NCI-H187 treated with DMSO at 0.1 percent for 48 hours (cell line): ENCODE measurements at places on chromosomes 4 and X.
A peak's percentile ranks its signal among the peaks of the same experiment; 100 is the strongest.

GRCh38 chr4:113621633-113622032 is 139.9 kb downstream of the CAMK2D start:
- no peak for DNase-seq

GRCh38 chr4:35884714-35885480 is 359.4 kb downstream of the ARAP2 start:
- DNase-seq, result no peak

DNA sequence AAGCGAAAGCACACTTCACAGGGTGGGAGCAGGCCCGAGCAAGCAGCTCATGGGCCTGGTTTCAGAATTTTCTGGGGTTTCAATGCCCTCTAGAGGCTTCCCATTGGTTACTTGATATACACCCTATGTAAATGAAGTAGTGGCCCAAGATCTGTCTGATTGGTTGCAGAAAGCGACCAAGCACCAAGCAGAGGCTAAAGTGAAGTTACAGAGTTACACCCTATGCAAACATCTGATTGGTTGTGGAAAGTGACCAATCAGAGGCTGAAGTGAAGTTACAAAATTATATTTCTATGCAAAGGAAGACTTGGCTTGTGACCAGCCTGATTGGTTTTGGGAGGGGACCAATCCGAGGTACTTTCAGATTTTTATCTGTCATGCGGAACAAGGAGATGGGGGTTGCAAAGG is 8.2 kb downstream of the FHIP1A start:
- DNase-seq, result no peak

DNA sequence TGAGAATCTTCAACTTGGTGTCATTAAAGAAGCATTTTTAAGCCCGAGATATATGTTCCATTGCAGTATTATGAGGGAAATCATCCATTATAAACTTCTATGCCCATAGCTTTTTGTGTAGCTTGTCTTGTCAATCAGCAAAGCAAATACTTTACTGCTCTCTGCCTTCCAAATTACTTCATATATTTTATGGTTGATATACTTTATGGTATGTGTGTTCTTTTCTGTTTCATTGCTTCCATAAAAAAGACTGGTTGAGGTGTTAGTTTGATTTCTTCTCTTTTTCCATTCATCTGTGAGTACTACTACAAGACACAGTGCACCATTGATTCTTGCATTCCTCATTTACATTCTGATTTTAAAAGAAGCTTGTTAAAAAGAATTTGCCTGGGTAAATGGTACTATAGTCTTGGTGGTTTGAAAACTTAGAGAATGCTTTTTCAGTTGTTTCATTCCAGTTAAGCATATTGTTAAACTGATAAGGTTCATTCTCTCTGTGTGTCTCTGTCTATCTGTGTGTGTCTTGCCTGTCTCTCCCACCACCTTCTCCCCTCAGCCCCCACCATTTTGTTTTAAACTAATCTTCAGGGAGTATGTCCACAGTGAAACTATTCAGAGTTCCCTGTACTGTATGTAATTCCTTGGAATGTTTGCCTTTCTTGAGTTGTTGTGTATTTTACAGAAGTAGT is 27.1 kb downstream of the STAG2 start:
- DNase-seq, result no peak

GRCh38 chr4:140088323-140088967 is 65.5 kb downstream of the MAML3 start:
- no peak for DNase-seq

- no peak for DNase-seq
Observed at GRCh38 chr4:100430451-100430850, 87.4 kb downstream of the EMCN start.

DNA sequence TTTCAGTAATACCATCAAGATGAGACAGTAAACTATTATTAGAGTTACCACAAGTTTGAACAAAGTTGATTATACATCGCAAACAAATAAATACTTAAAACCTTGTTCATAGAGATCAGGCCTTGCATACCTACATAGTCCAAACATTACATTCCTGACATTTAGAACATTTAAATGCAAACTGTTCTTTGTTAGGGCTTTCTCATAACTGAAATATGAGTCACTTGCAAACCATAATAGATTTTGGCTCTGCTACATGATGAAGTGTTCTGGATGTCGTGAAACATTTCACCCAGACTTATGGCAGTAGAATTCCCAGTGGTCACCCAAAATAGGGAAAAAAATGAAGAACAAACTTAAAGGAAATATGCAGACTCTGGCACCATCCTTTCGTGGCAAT is 75.0 kb downstream of the FAT4 start:
- DNase-seq, result no peak

GRCh38 chr4:6561173-6561516 is 13.8 kb upstream of the MAN2B2 start:
- DNase-seq, result no peak

GRCh38 chr4:2791518-2792395 is 1.1 kb upstream of the SH3BP2 start:
- no peak for DNase-seq

- no peak for DNase-seq
Observed at GRCh38 chr4:120971884-120972283, 49.4 kb upstream of the PRDM5 start.

- DNase-seq, result no peak
Observed at GRCh38 chr4:184534511-184535391, 60.4 kb upstream of the IRF2 start.

DNA sequence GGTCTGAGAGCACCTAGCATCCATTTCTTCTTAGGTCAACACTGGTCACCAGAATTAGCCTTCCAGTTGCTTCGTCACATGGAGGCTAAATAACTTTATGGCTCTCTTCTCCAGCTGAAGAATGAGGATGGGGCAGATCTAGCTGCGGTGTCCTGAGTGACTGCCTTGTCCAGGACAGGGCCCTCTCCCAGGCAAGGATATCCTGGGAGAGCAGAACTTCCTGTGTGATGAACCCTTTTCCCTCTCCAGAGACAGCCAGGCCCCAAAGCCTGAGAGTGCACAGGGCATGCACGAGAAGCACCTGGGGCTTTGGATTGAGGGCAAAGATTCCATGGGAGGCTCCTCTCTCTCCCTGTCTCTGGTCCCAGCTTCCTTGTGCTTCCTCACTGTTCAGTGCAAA is 108.2 kb upstream of the MAMLD1 start:
- DNase-seq, result no peak

- DNase-seq, result no peak
Observed at GRCh38 chr4:76476571-76476970, 41.5 kb downstream of the SHROOM3 start.

DNA sequence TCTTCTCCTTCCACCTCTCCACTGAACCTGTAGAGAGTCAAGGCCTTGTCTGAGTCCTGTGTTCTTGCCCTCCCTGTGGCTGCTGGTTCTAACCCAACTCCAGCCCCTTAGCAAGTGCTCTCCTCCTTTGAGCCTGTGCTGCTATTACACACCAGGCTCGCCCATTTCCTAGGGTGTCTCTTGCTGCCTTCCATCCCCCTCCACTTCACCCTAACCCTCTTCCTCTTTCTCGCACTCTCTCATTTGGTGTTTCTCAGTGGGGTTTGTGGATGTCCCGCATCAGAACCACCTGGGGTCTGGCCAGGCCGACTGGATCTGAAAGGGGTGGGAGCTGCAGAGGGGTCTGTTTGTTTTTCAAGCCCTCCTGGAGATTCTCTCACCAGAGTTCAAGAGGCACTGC is 156.7 kb downstream of the SPRY1 start:
- DNase-seq, result no peak

GRCh38 chr4:146224326-146224966 is 10.1 kb downstream of the REELD1 start:
- no peak for DNase-seq

GRCh38 chr4:173230062-173230461 is 61.5 kb downstream of the GALNT7 start:
- no peak for DNase-seq

- DNase-seq, result no peak
Observed at GRCh38 chr4:78766650-78767049, 9.5 kb upstream of the BMP2K start.

DNA sequence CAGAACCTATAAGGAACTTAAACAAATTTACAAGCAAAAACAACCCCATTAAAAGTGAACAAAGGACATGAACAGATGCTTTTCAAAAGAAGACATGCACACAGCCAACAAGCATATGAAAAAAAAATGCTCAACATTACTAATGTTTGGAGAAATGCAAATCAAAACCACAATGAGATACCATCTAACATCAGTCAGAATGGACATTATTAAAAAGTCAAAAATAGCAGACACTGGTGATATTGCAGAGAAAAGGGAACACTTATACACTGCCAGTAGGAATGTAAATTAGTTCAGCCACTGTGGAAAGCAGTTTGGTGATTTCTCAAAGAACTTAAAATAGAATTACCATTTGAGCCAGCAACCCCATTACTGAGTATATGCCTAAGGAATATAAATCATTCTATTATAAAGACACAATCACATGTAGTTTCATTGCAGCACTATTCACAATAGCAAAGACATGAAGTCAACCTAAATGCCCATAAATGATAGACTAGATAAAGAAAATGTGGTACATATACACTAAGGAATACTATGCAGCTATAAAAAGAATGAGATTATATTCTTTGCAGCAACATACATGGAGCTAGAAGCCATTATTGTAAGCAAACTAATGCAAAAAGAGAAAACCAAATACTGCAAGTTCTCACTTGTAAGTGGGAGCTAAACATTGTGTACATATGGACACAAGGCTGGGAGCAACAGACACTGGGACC is 1509.4 kb downstream of the TECRL start:
- no peak for DNase-seq

DNA sequence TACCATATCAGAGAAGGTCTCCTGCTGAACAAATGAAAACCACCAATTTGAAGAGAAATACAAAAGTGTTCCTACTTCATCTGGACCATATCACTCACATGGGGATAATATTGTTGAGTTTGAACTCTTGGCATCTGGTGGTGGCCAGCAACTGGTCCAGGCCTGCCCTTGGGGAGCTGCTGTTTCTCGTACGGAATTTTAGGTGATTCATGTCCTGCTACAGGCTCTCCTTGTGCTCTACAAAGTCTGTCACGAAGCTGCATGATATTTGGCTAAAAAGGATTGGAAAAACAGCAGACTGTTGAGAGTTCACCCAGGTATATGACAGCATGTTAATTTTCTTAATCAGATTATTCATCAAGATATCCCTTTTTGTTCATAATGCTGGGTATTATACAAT is 42.2 kb downstream of the SEC31A start:
- DNase-seq, result no peak

- no peak for DNase-seq
Observed at GRCh38 chr4:26220696-26221095, 100.1 kb upstream of the RBPJ start.

GRCh38 chr4:79623021-79623870 is 215.2 kb upstream of the GK2 start:
- no peak for DNase-seq

GRCh38 chr4:123776267-123776666 is 379.7 kb downstream of the SPRY1 start:
- no peak for DNase-seq

- DNase-seq, result no peak
Observed at GRCh38 chr4:61553557-61554125, 353.5 kb downstream of the ADGRL3 start.

GRCh38 chr4:153481478-153481877 is 15.3 kb downstream of the TMEM131L start:
- DNase-seq, result no peak

DNA sequence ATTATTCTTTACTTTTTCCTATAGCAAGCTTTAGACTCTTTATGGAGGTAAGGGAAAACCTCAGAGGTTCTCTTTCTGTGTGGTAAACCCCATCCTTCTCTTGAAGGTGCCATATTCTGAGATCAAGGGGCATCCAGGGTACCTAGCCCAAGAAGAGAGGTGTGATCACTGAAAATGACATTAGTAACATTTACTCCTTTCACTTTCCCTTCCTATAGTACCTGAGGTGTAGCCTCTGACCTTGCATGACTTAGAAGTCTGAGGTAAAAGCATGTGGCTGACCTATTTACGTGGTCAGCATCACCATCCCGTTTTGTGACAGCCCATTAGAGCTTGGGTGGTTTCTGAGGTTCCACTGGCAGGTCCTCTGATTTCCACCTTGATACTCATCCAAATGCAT is 25.7 kb downstream of the SGMS2 start:
- no peak for DNase-seq

- no peak for DNase-seq
Observed at GRCh38 chr4:145440292-145441007, 41.2 kb upstream of the SMAD1 start.

GRCh38 chrX:50470103-50471031 is at the start of gene DGKK:
DGKK (minus strand) TSS chrX:50470825; CDS start chrX:50470678, 147 bp downstream.
- no peak for DNase-seq

DNA sequence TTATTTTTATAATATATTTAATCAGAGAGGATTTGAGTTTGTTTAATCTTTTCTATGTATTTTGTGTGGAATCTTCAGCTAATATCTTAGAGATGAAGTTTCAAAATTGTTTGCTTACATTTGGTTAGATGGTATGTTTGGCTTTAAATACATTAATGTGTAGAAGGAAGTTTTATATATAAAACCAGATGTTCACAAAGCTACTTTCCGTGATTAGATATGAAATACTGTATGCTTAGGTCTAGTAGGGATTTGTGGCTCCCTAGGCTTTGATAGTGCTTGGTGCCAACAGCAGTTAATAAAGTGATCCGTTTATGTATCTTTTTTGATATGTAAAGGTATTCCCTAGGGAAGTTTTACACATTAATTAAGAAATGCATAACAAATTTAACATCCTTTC is 223.0 kb downstream of the ARHGAP10 start:
- DNase-seq, result no peak

DNA sequence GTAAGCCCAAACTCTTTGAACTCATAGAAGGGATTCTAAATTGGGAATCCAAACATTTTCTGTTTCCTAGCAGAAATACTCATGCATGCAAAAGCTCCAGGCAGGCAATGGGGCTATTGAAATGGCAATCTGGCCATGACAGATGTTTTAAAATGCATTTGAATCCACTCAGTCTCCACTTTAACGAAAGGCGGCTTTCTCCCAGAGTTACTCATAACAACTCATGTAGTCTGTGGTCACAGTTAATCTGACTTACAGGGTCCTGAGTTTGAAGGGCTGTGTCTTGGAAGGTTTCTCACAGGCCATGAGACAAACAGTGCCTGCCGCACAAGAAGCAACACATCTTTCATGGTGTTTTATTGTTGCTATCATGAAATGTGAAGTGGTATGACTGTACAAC is 185.7 kb downstream of the AMELX start:
- DNase-seq, result peak; percentile 3

- DNase-seq, result no peak
Observed at GRCh38 chr4:83370640-83370906, 35.9 kb upstream of the HPSE start.

DNA sequence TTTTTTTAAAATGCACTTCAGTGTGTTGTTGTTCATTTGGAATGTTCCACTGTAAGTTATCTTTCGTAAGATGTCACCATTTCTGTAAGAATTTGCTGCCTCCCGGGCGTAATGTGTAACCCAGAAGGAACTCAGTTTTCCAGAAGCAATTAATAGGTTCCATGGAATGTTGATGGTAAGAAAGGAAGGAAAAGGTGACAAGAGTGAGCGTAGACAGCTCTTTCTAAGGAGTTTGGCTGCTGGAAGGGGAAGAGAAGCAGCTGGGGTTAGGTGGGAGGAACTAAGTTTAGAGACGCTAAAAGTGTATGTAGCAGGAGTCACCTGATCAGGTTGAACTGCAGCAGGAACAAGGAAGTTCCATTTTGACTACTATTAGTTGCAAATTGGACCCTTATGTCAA is 35.9 kb downstream of the PNMA5 start:
- DNase-seq, result no peak

GRCh38 chr4:52645300-52645699 is 13.8 kb downstream of the USP46 start:
- no peak for DNase-seq
